Hematopoietic multipotent progenitor cell treated with erythropoietin and hydrocortisone succinate and interleukin-3 and kit ligand, for 4 days (in vitro differentiated cells): ENCODE measurements at places on chromosomes 1 and 21.

GRCh38 chr1:211089536-211089935 lies 44.4 kb downstream of the KCNH1 start:
- no peak for DNase-seq

DNA sequence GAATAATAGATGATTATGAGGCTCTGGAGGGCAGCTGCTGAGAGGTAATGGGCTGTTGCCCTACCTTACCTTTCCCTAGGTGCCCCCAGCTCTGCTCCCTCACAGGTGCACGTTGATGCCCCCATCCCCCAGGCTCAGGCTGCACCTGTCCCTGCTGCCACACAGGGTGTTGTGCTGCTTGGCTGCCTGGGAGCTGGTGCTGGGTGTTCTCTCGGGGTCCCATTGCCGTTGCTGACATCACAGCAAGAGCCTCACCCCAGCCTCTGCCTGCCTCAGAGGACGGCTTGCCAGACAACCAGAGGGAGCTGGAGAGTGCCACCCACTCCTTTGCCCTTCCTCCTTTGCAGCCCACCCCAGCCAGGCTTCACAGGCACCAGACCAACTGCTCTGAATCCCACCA lies 31.4 kb upstream of the DMBX1 start:
- DNase-seq = no peak

DNA sequence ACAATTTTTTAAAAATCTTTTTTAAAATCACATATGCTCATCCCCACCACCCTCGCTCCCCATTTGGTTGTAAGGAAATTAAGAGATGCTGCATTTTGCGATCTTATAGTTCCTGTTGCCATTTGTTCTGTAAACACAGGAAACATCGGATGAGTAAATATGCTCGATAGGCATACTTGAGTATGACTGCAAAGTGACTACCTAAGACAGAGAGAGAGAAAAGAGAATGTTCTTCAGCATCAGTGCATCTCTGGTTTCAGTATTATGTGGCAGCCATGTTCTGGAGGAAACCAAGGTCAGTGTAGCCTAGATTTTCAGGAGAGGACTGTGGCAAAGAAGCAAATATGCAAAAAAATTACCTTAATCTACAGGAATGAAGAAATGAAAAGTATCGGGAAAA lies 265.5 kb upstream of the FMN2 start:
- no peak for DNase-seq

DNA sequence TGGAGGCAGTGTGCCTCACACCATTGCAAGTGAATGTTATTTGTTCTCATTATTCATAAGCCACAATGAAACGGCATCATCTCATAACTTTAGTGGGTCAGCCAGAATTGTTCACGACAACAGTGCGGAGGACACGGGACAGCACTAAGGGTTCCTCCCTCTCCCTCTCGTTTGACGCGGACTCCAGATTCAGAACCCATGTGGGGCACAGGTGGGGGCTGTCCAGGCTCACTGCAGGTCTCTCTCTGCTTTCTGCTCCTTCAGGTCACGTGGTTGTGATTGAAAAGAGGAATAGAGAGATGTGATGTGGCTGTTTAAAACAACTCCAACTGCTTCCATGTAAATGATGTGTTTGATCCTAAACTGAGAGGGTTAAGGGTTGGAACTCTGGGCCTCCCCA lies 13.5 kb downstream of the RUNX1 start:
- no peak for DNase-seq

- DNase-seq = no peak
Measured at GRCh38 chr1:163845279-163845678, 523.5 kb downstream of the NUF2 start.

DNA sequence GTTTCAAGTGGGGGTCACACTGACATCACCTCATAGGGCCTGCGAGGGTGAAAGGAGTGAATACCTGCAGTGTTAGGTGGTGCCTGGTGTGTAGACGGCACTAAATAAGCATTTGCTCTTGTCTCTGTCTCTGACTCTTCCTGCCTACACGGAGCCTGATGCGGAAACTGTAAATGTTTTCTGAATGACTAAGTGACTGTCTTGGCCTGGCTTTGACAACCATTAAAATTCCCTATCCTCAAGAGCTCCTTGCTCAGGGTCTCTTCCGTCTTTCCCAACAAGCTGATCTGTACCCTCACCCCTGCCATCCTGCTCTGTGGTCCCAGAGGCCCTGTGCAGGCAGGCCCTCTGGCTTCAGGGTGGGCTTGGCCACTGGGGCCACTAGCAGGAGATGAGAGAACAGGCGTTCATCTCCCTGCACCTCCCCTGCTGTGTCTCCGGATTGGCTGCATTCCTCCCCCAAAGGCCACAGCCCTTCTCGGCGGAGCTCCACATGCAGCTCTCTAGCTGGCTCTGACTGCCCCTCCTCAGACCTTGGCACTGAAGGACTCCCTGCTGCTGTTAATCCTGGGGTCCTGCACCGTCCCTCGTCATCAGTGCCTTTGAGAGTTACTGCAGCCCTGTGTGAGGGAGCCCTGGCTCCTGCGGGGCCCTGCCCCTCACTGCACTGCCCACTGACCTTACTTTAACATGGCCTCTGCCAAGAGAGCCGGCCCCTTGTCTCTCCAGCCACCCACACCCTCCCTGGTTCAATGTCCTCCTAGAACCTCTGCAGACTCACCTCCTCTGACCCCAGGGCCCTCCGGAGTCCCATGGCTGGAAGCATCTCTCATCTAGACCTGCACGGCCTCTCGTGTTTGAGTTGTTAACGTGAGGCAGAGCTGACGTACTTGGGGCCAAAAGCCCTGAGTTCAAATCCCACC lies 211.1 kb downstream of the MATN1 start:
- no peak for DNase-seq
